Effector memory CD8-positive, alpha-beta T cell (primary cell): ENCODE measurements at places on chromosomes 5 and 9.

DNA sequence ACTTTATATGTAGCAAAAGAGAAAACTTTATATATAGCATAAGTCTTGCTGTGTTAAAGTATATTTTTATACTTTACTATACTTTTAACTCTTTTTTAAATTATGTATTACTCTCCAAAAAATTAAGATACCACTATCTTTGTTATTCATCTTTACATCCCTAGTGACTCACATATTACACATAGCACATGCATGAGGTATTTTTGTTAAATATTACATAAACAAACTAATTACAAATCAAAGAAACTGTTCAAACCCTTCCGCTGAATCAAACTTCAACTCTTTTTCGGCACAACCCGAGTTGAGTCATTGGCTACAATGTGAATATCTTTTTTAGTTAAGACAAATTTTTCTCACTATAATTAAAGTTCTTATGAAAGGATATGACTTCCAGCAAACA lies 32.1 kb downstream of the NADK2 start:
- DNase-seq = no peak
- no peak overlapping the region for H3K27ac ChIP-seq
- H3K4me1 ChIP-seq = no peaks in the 10 kb centered on the region
- H3K4me3 ChIP-seq = no peak overlapping the region
- H3K36me3 ChIP-seq = peaks cover 16% of the 10 kb centered on the region

DNA sequence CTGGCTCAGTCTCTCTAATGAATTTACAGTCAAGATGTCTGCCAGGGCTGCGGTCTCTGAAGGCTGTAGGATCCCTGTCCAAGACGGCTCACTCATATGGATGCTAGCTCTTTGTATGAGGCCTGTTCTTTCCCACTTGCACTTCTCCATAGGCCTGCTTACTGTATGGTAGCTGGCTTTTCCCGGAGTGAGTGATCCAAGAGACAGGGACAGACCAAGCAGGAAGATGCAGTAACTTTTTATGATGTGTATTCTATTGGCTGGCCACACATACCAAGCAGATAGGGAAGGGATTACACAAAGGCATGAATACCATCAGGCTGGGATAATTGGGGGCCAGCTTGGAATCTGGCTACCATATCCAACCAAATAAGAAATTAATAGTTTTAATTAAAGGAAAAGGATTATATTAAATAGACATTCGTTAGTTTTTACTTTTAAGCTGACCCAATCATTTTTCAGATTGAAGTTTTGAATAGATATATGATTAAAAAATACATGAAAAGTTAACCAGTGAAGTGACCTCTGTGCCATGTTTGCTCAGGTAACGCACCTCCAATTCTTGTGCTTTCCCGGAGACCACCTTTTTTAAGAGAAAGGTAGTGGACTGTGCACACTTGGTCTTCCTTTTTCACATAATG lies 20.6 kb downstream of the NSD1 start:
- H3K36me3 ChIP-seq = peaks cover 33% of the 10 kb centered on the region
- H3K27me3 ChIP-seq = no peaks in the 10 kb centered on the region
- DNase-seq = no peak
- H3K27ac ChIP-seq = no peak overlapping the region

- H3K4me1 ChIP-seq = peaks cover 9% of the 10 kb centered on the region
- no peak for DNase-seq
- H3K36me3 ChIP-seq = no peaks in the 10 kb centered on the region
- peak within 1 kb of the TSS; percentile 85 for H3K4me3 ChIP-seq
- H3K27ac ChIP-seq = peak within 1 kb of the TSS; percentile 75
Measured at GRCh38 chr5:7850395-7851239, at the start of gene CFAP90. CFAP90 (minus strand) TSS chr5:7851133; CDS start chr5:7851021, 112 bp downstream.

GRCh38 chr5:172497591-172498255 lies 43.4 kb upstream of the SH3PXD2B start:
- peaks cover 84% of the 10 kb centered on the region for H3K27me3 ChIP-seq
- H3K4me3 ChIP-seq = no peak overlapping the region
- H3K4me1 ChIP-seq = no peaks in the 10 kb centered on the region
- no peak overlapping the region for H3K27ac ChIP-seq
- no peak for DNase-seq
- peaks cover 3% of the 10 kb centered on the region for H3K36me3 ChIP-seq

DNA sequence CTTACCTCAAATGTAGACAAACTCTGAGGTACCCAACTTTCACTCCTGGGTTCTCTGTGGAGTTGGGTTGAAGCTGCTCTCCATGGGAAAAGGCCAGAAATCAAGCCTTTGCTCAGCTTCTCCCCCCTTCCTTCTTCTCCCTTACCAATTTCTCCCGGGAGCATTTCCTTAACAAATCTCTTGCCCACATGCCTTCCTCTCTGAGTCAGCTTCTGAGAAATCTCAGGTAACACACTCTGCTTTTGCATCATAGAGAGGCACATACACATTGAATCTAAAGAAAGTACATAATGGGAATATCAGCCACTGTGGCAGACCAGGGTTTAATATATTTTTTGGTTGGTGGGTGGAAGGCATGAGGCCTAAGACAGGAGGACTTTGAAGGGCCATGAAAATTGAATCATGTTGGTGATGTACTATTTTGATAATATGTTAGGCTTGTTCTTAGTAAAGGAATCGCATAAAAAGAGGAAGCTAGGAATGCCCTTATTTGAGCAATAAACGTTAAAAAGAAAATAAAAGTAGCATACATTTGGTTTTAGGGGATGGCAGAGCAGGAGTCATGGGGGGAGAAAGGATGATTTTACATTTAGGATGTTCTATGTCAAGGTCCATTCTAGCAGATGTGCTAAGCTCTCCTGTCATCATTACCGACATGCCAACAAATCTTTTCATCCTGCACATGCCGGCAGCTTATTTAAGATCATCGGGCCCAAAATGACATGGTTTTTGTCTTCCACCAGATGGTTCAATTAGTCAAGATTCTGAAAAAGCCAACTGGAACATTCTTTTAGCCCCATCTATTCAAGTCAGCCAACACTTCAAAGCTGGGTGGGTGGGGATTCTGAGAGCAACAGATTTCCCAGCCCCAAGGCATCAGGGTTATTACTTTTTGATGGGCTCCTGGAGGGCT lies 199.5 kb upstream of the CLINT1 start:
- no peak overlapping the region for H3K27ac ChIP-seq
- no peak overlapping the region for H3K4me3 ChIP-seq
- DNase-seq = no peak
- H3K36me3 ChIP-seq = no peaks in the 10 kb centered on the region
- peaks cover 75% of the 10 kb centered on the region for H3K27me3 ChIP-seq
